Stimulated activated memory B cell treated with anti-CD40 and anti-IgM and Interleukin-4, amounts not matched to agents 10 μg/mL and 1 μg/mL and 100 μg/mL, for 72 hours (primary cell): ENCODE measurements at places on chromosomes 7 and 10.

- H3K36me3 ChIP-seq, result no peaks in the 10 kb centered on the region
- peaks cover 10% of the 10 kb centered on the region for H3K27me3 ChIP-seq
- no peaks in the 10 kb centered on the region for H3K4me1 ChIP-seq
- ATAC-seq, result no peak
These were observed 88.5 kb downstream of the ANKRD7 start for GRCh38 chr7:118312966-118313365.

DNA sequence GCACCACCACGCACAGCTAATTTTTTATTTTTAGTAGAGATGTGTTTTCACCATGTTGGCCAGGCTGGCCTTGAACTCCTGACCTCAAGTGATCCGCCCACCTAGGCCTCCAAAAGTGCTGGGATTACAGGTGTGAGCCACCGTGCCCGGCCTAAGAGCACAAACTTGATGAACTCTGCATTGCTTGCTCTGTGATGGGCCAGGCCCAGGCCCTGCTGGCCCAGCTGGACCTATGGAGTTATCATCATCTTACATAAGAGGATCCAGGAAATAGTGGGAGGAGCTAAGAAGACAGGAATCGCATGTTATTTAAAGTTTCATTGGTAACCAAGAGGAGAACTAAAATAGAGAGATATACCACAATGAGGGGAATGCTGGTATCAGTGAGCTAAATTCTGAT, 86.9 kb downstream of the DAGLB start:
- no peaks in the 10 kb centered on the region for H3K36me3 ChIP-seq
- ATAC-seq, result no peak
- H3K27ac ChIP-seq, result peak overlapping the region; percentile 13
- H3K27me3 ChIP-seq, result no peaks in the 10 kb centered on the region
- no peak overlapping the region for H3K4me3 ChIP-seq

GRCh38 chr7:107993891-107994291, 9.1 kb downstream of the LAMB1 start:
- no peak for ATAC-seq
- no peak overlapping the region for H3K27ac ChIP-seq
- H3K27me3 ChIP-seq, result peaks cover 26% of the 10 kb centered on the region
- no peaks in the 10 kb centered on the region for H3K4me1 ChIP-seq

- ATAC-seq, result no peak
- no peaks in the 10 kb centered on the region for H3K36me3 ChIP-seq
- H3K4me3 ChIP-seq, result no peak overlapping the region
- H3K4me1 ChIP-seq, result no peaks in the 10 kb centered on the region
- H3K27ac ChIP-seq, result no peak overlapping the region
- no peaks in the 10 kb centered on the region for H3K27me3 ChIP-seq
These were observed 285.6 kb downstream of the HGF start for GRCh38 chr7:81484261-81484660.

GRCh38 chr10:113470372-113471240, 82.2 kb upstream of the HABP2 start:
- H3K27me3 ChIP-seq, result peaks cover 11% of the 10 kb centered on the region
- no peaks in the 10 kb centered on the region for H3K4me1 ChIP-seq
- H3K4me3 ChIP-seq, result no peak overlapping the region
- H3K36me3 ChIP-seq, result no peaks in the 10 kb centered on the region
- no peak overlapping the region for H3K27ac ChIP-seq
